ENCODE measurements at places on chromosomes 11 and 22.
A peak's percentile ranks its signal among the peaks of the same experiment; 100 is the strongest.

DNA sequence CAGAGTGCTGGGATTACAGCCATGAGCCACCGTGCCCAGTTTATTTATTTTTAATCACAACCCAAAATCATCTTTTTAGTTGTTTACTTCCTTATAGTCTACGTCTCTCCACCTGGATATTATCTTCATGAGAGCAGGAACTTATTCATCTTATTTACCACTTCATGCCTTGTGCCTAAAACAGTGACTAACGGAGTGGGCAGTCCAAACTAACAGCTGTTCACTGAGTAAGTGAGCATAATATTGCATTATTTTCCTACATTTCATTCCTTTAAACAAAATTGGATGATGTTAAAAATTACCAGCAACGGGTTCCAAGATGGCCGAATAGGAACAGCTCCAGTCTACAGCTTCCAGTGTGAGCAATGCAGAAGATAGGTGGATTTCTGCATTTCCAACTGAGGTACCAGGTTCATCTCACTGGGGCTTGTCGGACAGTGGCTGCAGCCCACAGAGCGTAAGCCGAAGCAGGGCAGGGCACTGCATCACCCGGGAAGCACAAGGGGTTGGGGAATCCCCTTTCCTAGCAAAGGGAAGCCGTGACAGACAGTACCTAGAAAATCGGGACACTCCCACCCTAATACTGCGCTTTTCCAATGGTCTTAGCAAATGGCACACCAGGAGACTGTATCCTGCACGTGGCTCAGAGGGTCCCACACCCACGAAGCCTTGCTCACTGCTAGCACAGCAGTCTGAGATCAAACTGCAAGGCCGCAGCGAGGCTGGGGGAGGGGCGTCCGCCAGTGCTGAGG lies 14.1 kb downstream of the TMEM123 start:
- DNase-seq: peak; percentile 39

- DNase-seq: no peak
Measured at GRCh38 chr22:33986954-33987353, 66.7 kb upstream of the LARGE1 start.

DNA sequence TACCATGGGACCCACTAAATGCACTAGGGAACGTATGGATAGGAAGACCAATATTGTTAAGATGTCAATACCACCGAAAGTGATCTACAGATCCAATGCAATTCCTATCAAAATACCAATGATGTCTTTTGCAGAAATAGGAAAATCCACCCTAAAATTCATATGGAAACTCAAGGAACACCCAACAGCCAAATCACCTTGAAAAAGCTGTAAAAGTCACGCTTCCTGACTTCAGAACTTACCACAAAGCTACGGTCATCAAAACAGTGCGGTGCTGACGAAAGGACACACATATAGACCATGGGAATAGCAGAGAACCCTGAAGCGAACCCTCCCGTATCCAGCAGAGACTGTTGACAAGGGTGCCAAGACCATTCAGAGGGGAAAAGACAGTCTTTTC lies 20.5 kb downstream of the BRD1 start:
- no peak for DNase-seq

GRCh38 chr11:21289686-21290085 lies 620.3 kb downstream of the NELL1 start:
- no peak for DNase-seq

DNA sequence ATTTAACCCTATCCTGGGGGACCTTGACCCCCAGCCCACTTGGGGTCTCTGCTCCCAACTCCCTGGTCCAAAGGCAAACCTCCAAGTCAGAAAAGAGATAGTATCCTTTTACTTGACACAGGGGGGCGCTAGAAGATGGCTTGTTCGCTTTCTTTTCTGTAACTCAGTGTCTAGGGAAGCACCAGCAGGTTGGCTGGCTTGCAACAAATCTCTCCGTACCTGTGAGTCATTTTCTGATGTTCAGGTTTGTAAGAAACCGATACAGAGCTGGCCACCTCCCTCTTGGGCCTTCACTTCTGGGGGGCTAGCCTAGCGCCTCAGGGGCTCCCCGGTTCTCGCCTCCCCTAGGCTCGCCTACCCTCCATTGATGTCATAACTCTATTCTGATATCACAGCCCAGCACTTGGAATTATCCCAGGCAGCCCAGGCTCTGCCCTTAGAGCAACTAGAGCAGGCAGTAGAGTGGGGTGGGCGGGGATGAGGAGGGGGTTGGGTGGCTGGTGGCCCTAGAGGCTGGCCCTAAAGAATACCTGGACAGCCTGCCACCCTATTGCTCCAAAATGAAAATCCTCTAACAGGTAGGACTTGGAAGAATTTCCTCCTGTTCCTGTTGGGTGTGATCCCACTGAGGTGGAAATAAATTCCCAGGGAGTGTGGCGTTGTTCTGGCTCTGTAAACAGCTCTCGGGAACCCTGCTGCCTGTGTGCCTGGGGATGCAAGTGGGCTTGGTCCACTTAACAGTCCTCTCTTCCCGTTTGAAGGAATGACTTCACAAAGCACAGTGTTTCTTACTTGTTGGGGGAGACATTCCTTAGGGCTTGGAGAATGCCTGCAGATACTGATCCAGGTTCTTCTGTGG lies 69.4 kb downstream of the OSBP2 start:
- DNase-seq: peak; percentile 58

DNA sequence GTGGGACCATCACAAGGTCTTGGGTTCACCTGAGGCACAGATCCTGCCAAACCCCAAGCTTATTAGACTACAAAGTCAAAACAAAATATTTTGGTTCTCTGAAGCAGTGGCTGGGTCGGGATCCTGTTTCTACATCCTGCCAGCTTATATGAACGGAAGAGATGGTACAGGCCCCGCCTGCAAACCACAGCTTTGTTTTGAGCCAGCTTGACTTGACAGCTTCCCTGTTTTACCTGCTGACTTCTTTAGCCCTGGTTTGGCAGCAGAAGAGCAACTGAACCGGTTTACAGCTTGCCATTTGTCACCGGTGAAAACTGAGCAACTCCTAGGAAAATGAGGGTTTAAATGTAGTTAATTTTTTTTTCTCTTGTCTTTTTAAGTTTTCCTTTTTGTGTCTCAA lies 11.4 kb downstream of the PACS1 start:
- DNase-seq: peak; percentile 88

DNA sequence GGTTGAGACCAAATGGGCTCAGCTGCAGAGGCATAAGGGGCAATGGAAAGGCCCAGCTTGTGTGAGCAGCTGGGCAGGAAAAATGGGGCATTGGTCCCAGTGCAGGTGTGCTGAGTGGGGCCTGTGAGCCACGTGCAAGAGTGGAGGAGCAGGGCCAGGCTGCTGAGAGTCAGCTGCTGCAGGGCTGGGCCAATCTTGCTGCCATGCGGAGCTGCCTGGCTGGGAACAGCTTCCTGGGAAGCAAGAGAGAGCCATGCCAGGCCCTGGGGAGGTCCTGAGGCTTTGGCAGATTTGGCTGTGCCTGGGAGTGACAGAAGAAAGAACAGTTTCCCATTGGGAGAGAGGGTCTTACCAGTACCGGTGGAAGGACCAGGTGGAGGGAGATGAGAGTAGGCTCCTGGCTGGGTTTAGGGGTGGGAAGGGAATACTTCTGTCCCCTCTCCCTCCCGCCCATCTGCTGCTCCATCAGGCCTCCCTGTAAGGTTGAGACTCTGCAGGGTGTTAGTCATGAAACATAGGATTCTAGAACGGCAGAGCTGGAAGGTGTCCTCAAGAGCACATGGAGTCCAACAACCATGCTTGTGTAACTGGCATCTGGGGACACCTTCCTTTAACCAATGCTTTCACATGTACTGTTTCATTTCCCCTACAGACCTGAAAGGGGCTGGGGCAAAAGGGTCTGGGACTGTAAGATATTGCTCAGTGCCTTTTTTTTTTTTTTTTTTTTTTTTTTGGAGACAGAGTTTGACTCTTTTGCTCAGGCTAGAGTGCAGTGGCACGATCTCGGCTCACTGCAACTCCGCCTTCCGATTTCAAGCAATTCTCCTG lies 10.4 kb downstream of the SEPTIN3 start:
- DNase-seq: no peak

- peak; percentile 82 for DNase-seq
Measured at GRCh38 chr11:118198370-118198769, 21.9 kb upstream of the SCN2B start.

- DNase-seq: peak; percentile 40
Measured at GRCh38 chr11:10807493-10808234, 1.1 kb downstream of the EIF4G2 start.

DNA sequence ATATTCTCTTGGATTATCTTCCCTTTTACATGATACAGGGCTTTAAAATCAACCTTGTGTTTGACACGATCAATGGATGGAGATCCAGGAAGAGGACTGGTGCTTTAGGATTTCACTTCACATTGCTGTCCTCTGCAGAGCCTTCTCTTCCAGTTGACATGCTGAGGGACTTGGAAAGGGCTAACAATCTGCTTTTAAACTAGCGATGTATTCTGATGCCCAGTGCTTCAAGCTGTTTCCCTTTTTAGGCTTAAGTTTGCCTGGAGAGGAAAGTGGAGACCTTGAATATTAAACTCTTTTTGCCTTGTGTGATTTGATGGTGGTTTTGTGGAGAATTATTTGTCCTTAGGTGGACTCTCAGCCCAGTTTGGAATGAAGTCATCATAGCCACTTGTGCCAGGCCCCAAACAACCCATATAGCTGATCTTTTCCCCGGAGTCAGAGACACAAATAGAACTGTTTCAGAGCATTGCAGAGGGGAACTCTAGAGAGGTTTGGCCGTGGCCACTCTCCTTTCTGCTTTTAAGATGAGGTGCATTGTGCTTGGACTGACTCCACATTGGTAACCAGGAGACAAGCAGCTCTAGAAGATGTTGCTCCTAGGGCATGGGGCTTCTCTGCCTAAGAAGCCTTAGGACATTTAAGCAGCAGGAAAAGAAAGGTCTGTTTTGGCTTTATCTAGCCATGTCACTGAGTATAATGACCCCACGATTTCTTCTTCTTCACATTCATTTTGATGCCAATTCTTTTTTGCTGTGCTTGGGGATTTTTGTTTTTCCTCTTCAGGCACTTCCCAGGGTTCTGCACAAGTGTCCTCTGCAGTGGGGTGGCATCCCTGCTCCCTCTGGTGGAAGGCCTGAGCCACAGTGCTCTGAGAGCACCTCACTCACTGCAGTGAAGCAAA lies 152.8 kb downstream of the NCAM1 start:
- DNase-seq: no peak

DNA sequence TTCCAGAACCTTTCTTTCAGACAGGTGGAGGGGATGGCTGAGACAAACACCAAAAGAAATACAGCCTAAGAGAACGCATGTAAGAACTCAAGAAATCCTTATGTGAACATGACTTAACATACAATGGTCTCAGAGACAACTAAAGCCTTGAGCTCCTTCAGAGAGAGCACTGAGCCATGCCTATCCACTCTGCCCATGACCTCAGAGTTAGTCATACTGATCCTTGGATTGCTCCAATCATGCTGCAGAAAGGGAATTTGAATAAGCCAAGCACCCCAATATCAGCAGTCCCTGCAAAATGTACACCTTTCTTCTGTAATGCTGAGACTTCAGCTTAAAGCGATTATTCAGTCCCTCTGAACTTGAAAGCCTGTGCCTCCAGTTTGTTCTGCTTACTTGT lies 43.2 kb upstream of the CHKA start:
- DNase-seq: no peak

DNA sequence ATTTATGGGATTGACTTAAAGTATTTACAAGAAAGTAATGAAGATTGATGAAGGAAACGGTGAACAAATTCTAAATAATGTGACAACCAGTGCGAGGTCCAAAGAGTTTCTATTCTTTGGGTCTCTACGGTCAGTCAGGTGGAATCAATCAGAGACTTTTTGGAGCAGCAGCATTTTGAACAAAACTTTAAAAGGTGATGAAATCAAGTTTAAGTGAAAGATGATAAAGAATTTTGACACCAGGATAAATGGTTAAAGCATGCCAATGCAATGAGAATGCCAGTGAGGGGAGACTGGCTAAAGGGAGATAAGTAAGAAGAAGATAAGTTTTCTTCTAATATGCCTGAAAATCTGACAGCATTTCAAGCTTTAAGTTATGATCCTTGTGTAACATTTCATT lies 67.9 kb downstream of the DCUN1D5 start:
- no peak for DNase-seq

DNA sequence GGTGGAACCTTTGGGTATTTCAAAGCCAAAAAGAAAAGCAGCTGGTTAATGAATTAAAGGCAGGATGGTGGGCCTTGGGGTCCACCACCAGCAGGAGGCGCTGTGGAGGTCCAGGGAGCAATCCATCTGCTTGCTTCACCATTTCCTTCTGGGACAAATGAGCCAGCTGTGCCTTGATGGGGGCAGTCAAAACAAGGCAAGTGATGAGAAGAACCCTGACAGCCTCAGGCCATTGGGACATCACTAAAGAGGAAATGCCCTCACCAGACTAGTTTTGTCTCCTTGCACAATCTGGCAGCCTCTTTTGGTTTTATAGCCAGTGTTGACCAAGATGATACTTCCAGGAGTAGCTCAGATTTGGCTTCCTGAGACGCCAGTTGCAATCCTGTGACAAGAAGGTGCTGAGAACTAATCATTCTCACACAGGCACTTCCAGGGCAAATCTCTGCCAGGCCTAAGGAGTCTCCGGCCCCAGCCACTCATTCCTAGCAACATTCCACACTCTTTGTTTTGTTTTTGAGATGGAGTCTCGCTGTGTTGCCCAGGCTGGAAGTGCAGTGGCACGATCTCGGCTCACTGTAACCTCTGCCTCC lies 38.2 kb upstream of the WEE1 start:
- DNase-seq: peak; percentile 66

DNA sequence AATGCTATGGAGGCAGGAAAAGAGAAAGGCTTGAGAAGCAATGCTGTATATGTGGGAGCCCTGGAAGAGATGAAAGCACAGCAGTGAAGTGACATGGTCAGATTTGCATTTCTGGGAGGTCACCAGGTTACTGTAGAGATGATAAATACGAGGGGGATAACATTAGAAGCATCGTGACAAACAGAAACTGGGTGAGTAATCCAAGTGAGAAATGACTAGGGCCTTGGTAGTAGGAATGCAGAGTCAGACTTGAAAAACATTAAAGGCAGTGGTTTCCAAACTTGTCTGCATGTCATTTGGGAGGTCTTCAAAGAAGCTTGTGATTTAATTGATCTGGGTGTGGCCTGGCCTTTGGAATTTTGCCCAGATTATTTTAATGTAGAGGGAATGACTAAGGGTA lies 43.9 kb downstream of the CCDC34 start:
- DNase-seq: no peak

DNA sequence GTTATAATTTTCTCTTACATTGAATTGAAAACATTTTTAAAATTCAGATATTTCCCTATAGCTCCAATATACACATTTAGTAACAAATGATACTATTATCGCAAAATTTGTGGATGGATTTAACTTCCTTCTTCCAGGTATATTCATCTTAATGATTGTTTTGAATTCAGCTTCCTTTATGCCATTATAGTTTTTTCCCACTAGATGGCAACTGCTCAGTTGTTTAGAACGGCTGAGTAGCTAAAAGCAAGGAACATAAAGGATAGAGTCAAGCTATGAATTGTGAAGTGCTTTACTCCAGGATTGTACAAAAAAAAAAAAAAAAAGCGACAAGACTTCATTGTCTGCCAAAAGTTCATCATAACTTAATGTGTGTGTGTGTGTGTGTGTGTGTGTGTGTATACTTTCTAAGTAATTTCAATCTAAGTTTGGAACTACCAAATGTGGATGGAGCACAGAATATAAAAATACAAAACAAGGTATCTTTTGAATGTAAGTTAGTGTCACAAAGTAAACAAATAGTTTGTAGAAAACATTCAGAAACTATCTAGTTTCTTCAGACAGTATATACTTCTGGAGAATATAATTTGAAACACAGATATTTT lies 846.4 kb downstream of the DLG2 start:
- DNase-seq: no peak

- no peak for DNase-seq
Measured at GRCh38 chr11:115905341-115906000, 401.3 kb upstream of the CADM1 start.

GRCh38 chr22:37979782-37980181 lies 4.6 kb downstream of the SOX10 start:
- DNase-seq: no peak
